ENCODE measurements at places on chromosomes 7 and 10. TPM values are rescaled to one million over a fixed set of nuclear protein-coding genes. Genes with fewer than 3 reads are reported as not detected.

SPDYE9 gene
- not detected for polyA plus RNA-seq

ELMO1 gene
- polyA plus RNA-seq = 0.64 TPM

CAMK2B gene
- 0.10 TPM for polyA plus RNA-seq

HYAL4 gene
- not detected for polyA plus RNA-seq

MACC1 gene
- polyA plus RNA-seq = not detected

ZNF680 gene
- polyA plus RNA-seq = 2.8 TPM

HMX3 gene
- not detected for polyA plus RNA-seq

STEAP4 gene
- polyA plus RNA-seq = not detected

FAM241B gene
- polyA plus RNA-seq = 19.2 TPM

ASAH2 gene
- polyA plus RNA-seq = 2.5 TPM

ADAM22 gene
- polyA plus RNA-seq = 4.8 TPM

SPDYE5 gene
- not detected for polyA plus RNA-seq

ZPBP gene
- polyA plus RNA-seq = not detected

ZNF37A gene
- 5.4 TPM for polyA plus RNA-seq

TMEM229A gene
- 0.88 TPM for polyA plus RNA-seq

SP8 gene
- polyA plus RNA-seq = not detected

APBB1IP gene
- not detected for polyA plus RNA-seq

PPIF gene
- polyA plus RNA-seq = 73.8 TPM

ADRB1 gene
- polyA plus RNA-seq = not detected

MPP7 gene
- 0.02 TPM for polyA plus RNA-seq

ASB10 gene
- polyA plus RNA-seq = not detected

CUZD1 gene
- 0.89 TPM for polyA plus RNA-seq

CCDC172 gene
- not detected for polyA plus RNA-seq

PPP2R2D gene
- 24.3 TPM for polyA plus RNA-seq

EPHA1 gene
- polyA plus RNA-seq = 0.26 TPM

CYP2E1 gene
- polyA plus RNA-seq = 1.3 TPM

PRKG1 gene
- 4.3 TPM for polyA plus RNA-seq

SNCG gene
- polyA plus RNA-seq = 4.3 TPM

C10orf62 gene
- 0.19 TPM for polyA plus RNA-seq

ZNF365 gene
- polyA plus RNA-seq = 4.5 TPM

NRCAM gene
- 1.1 TPM for polyA plus RNA-seq

XRCC2 gene
- polyA plus RNA-seq = 3.4 TPM

PRLHR gene
- polyA plus RNA-seq = 0.03 TPM

FRAT1 gene
- polyA plus RNA-seq = 1.8 TPM

NKX1-2 gene
- not detected for polyA plus RNA-seq

ABCC2 gene
- polyA plus RNA-seq = 0.48 TPM

CFAP43 gene
- polyA plus RNA-seq = 0.35 TPM

C1QL3 gene
- not detected for polyA plus RNA-seq

HSPA12A gene
- polyA plus RNA-seq = 2.9 TPM

FEZF1 gene
- not detected for polyA plus RNA-seq

PTF1A gene
- polyA plus RNA-seq = not detected

PVRIG gene
- not detected for polyA plus RNA-seq

HOXA2 gene
- polyA plus RNA-seq = not detected

FAM25G gene
- not detected for polyA plus RNA-seq

MMP21 gene
- not detected for polyA plus RNA-seq

ZNF479 gene
- polyA plus RNA-seq = not detected

ARHGEF35 gene
- polyA plus RNA-seq = 0.02 TPM

MRPS17 gene
- 17.4 TPM for polyA plus RNA-seq

CABCOCO1 gene
- polyA plus RNA-seq = 0.94 TPM

EGFR gene
- 30.7 TPM for polyA plus RNA-seq

All from SK-N-SH (cell line).